ENCODE measurements at places on chromosomes 3 and 15.
A peak's percentile ranks its signal among the peaks of the same experiment; 100 is the strongest.

- no peak for DNase-seq
These were observed 158.8 kb upstream of the MME start for GRCh38 chr3:154921351-154921750.

GRCh38 chr15:71189718-71190117 lies 74.4 kb downstream of the THSD4 start:
- DNase-seq, result no peak

DNA sequence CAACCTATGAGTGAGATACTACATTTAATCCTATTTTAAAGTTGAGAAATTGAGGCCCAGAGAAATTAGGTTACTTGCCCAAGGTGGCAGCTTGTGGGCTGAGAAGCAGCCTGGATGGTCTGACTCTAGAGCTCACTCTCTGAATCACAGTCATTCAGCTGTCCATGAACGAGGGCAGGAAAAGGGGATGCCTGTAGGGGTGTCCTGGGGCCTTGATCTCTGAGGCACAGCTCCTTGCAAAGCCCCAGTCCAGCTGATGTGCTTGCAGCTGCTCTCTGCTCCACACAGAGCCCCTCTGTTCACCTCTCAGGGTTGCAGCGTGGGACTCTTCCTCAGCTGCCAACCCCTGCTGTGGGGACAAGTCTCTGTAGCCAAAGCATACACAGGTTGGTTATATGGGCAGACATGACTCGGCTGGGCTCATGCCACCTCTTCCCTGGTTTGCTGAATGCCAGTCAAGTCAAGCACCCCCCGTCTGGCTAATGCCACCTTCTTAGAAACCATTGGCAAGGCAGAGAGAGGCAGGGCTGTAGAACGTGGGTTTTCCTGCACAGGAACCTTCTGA lies 56.8 kb downstream of the GASK1A start:
- no peak for DNase-seq

GRCh38 chr3:52498137-52499054 lies 3.3 kb downstream of the STAB1 start:
- DNase-seq, result no peak

DNA sequence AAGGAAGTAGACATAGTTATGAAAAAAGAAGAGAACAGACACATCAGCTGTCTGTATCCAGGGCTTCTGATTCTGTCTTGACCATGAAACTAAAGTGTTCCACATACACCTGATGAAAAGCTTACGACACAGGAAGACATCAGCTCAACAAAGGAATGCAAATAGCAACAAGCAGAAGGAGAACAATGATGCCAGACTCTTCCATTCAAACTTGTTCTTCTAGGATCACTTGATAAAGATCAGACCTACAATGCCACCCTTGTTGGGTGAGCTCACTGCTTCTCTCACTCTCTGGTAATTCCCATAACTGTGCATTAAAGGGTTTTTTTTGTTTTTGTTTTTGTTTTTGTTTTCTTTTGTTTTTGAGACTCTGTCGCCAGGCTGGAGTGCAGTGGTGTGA lies 49.7 kb downstream of the GATM start:
- no peak for DNase-seq

GRCh38 chr3:160169139-160169976 lies 55.9 kb upstream of the C3orf80 start:
- no peak for DNase-seq

DNA sequence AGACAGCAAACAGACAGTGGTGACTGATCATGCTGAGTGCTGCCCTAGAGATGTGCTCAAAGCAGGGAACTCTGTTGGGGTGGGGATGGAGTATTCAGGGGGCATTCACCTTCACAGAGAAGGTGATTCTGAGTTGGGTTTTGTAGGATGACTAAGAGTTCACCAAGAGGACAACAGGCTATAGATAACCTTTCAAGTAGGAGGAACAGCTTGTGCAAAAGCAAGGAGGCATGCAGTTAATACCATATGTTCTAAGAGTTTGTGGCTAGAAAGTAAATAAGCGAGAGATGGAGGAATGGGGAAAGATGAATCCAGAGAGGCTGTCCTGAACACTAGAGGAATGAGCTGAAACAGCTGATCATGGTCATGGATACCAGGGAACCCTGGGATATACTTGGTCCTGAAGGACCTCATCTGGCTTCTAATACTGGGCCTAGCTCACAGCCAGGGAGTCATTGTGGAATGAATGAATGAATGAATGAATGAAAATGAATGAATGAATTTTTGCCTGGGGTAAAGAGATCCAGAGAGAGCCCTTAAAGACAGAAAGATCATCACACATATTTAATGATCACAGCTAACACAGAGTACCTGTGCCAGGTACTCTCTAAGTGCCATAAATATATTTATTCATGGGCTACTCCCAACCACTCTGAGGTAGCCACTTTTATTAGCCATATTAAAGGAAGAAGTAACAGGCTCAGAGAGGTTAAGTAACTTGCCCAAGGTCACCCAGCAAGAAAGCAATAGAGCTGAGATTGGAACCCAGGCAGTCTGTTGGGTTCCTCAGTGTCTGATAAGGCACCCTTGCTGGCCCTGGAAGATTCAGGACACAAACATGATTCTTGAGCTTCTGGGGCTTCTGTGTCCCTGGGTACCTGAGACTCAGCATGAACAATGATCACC lies 22.0 kb downstream of the SMAD6 start:
- DNase-seq, result no peak

- no peak for DNase-seq
These were observed 15.2 kb upstream of the MBNL1 start for GRCh38 chr3:152253514-152253913.

- no peak for DNase-seq
These were observed 47.7 kb downstream of the MYO5A start for GRCh38 chr15:52480990-52481389.

- DNase-seq, result no peak
These were observed 200.7 kb downstream of the KCNH8 start for GRCh38 chr3:19348941-19349564.

DNA sequence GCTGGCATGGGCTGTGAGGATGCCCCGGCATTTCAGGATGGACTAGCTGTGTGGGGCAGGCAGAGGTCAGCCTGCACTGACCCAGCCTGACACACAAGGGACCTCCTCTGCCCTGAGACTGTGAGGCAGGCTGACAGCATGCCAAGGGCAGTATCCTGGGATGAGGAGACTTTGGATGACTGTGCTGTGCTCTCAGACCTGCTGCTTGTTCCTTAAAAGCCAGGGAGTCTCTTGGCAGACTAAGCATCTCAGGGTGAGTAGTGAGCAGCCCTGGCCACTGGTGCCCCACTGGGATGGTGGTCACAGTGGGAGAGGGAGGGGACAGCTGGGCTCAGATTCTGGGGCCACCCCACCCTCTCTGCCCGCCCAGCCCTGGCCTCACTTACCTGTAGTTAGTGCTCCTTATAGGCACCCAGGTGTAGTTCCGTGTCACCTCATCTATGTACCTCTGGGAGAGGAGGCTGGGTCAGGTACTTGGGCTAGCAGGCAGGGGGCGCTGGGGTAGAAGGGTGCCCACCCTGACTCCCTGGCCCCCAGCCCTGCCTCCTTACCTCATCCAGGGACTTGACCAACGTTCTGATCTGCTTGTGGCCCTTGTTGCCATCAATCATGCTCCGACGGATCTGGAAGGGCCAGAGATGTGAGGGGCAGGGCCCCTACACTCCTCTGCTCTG lies 16.1 kb upstream of the TMEM115 start:
- no peak for DNase-seq

DNA sequence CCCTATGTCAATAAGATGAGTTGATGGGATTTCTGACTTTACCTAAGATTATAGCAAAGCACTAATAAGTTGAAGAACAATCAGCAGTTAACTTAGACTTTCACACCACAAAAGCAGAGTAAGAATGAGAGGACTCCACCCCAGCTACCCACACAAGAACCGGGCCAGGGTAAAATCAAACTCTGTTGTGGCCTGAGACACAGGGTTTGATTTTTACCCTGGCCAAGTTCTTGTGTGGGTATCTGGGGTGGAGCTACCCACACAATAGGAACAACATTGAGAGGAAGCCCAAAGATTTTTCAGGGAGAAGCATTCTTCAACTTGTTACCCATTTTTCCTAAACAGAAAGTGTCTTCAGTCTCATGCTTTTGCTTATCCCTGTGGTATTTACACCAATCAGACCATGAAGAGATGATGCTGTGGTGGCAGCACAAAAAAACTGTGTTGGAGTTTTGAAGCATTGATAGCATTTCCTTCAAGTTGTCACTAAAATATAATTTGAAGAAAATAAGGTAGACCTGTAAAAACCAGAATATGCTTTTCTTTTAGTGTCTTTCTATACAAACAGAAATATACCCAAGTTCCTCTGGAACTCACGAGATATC lies 25.6 kb downstream of the CPOX start:
- no peak for DNase-seq

DNA sequence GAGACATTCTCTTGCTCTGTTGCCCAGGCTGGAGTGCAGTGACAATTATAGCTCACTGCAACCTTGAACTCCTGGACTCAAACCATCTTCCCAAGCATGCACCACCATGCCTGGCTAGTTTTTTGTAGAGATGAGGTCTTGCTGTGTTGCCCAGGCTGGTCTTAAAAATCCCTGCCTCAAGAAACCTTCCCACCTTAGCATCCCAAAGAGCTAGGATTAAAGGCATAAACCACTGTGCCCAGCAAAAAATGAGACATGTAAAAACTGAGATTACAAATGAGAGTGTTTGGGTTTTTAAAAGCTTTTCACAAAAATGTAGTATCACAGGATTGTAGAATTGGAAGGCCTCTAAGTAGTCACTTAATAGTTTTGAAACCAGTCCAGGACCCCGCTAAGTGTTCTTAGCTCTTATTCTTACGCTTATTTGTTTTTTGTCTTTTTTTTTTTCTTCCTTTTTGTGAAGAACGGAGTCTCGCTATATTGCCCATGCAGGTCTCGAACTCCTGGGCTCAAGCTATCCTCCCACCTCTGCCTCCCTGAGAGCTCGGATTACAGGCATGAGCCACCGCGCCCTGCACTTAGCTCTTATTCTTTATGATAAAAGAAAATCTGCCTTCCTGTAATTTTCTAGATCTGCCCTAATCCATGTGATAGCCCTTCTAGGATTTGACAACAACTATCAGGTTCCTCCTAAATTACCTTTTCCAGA lies 31.5 kb downstream of the KLHL18 start:
- DNase-seq, result no peak

GRCh38 chr3:107106316-107106715 lies 270.9 kb upstream of the CCDC54 start:
- no peak for DNase-seq

DNA sequence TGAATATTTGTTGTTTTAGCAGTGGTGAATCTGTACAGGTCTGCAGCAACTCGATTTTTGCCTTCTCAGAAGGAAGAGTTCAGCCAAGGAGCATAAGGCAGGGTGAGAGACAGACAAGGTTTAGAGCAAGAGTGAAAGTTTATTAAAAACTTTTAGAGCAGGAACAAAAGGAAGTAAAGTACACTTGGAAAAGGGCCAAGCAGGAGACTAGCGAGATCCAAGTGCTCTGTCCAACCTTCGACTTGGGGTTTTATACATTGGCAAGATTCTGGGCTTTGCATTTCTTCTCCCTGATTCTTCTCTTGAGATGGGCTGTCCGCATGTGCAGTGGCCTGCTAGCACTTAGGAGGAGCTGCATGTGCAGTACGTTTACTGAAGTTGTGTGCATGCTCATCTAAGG lies 46.7 kb upstream of the AADACL2 start:
- DNase-seq, result no peak

DNA sequence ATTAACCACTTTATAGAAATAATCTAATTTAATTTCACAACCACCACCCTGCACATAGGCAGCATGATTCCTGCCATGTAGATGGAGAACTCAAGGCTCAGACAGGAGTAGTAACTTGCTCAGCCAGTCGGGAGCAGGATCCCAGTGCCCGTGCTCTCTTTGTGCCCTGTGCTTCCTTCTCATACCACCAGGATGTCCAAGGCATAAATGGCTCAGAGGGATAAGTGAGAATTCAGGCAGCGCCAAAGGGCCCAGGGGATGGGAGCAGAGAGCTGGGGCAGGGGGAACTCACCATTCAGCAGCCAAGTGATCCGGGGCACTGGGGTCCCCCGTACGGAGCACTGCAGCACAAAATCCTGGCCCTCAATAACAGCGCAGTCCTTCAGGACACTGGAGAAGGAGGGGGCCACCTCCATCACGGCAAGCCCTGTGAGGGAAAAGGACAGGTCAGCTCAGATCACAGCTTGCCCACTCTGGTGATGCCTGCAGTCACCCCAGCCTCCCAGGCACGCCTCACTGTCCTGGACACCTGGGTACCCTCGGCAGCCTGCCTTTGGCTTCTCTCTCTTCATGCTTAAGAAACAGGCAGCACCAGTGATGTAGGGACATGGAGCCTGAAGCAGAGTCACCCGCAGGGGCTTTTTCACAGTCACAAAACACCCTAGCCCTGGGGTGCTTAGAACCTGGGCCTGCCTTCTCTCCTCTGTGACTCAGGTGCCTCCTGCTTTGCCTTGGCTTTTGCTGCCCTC lies 141.0 kb upstream of the HACD2 start:
- DNase-seq, result no peak

- DNase-seq, result no peak
These were observed 46.2 kb downstream of the TRIM69 start for GRCh38 chr15:44782516-44782915.

DNA sequence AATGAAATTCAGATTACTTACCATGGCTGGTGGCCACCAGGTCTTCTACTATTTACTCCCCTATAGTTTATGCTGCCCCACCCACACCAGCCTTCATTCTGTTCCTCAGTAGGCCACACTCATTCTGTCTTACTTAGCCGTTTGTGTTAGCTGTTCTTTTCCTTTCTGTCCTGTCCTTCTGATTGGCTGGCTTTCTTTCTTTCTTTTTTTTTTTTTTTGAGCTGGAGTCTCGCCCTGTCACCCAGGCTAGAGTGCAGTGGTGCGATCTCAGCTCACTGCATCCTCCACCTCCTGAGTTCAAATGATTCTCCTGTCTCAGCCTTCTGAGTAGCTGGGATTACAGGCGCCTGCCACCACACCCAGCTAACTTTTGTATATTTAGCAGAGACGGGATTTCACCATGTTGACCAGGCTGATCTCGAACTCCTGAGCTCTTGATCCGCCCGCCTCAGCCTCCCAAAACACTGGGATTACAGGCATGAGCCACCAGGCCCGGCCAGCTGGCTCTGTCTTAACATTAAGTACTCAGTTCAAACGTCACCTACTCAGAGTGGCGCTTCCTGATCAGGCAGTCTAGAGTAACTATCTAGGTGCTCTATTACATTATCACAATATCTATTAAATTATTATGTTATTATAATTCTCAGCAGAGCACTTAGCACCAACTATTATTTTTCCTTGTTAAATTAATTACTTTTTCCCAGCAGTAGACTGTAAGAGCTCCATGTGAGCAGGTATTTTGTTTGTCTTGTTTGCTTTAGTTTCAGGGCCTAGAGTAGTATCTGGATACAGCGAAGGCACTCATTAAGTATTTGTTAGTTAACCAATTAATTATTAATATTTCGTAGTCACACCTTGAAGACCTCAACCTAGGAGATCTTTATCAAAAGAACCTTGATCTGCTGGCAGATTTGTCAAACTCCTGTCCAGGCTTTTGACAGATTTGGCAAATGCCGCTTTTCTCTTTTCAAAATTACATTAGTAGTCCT lies 6.4 kb downstream of the CMSS1 start:
- DNase-seq, result no peak

GRCh38 chr15:34059476-34059875 lies 20.5 kb upstream of the AVEN start:
- no peak for DNase-seq

GRCh38 chr15:74793135-74794028 lies 11.5 kb downstream of the CSK start:
- peak; percentile 76 for DNase-seq
